Activated T-helper 1 cell treated with anti-CD3 and anti-CD28 coated beads, Interleukin-2, amount 50 U/mL, for 16 hours (primary cell): ENCODE measurements at places on chromosomes 3 and 15.

DNA sequence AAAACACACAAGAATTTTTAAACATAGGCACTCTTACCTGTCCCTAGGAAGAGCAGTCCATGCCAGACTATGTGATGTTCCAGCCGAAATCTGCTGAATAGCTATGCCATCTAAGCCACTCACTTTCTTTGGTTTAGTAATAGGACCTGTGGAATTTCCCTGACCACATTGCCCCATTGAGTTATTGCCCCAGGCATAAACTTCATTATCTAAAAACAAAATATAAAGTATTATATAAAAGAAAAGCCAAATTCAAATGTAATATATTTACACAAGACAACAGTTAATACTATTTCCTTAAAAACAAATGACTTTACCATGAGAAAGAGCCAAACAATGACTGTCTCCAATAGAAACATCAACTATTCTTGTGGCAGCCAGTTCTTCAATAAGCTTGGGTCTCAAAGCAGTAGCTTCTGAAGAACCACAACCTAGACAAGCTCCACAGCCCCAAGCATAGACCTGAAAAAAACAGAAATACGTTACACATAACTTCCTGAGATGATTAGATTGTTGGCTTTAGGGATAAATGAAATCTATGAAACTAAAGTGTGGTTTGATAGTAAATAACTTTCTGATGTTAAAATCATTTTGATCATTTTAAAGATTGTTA lies 84.3 kb downstream of the HERC1 start:
- DNase-seq, result no peak

DNA sequence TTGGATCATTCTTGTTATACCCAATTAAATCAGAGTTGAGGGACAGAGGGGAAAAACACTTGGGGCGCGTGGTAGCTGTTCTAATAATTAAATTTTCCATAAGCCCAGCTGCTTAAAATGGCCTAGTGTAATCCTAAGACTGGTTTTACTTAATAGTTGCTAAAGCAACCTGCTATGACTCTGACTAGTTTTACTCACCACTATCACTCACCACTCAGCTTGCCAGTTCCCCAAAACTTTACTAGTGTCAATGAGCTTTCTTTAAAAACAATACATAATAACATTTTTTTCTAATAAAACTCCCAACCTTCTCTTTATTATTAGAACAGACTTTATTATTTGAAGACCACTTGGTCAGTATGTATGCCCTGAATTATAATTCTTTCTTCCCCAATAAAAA lies 49.6 kb downstream of the ECT2 start:
- DNase-seq, result no peak

- no peak for DNase-seq
These were observed 29.7 kb upstream of the LIPC start for GRCh38 chr15:58401991-58402649.

- DNase-seq, result no peak
These were observed 24.6 kb upstream of the AP4E1 start for GRCh38 chr15:50883903-50884302.

- DNase-seq, result no peak
These were observed 91.1 kb downstream of the ASB7 start for GRCh38 chr15:100693451-100693850.

DNA sequence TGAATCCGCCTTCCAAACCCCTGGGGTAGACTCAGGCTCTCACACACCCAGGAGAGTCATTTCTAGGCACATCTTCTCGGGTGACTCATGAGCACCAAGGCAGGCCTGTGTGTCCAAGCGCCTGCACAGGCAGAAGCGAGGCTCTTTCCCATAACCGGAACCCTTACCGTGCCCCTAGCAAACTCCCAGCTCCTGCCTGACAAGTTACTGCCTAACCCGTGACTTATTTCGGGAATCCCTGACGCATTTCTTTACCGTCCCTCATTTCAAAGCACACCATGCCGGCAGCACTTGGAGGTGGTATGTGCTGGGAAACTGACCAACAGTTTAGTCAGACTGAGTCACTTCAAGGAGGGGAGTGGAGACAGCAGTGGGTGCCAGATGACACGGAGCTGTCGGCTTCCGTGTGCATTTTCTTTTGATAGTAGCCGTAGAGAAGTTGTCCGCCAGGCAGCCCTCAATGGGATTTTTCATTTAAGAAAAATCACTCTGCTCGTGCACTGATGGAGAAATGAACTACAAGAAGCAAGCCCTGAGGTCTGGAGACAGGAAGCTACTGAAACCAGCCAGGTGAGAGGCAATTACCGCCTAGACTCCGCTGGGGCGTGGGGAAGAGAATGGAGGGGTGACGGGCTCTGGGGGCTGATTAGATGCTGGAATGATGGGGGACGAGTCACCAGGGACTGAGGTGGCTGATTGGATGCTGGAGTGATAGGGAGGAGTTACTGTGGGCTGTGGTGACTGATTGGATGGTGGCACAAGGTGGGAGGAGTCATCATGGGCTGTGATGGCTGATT lies 17.3 kb upstream of the HRH1 start:
- DNase-seq, result no peak

- DNase-seq, result no peak
These were observed 3.3 kb upstream of the CP start for GRCh38 chr3:149224736-149225594.
